GM20000 (cell line): ENCODE measurements at places on chromosomes 5 and 9.

DNA sequence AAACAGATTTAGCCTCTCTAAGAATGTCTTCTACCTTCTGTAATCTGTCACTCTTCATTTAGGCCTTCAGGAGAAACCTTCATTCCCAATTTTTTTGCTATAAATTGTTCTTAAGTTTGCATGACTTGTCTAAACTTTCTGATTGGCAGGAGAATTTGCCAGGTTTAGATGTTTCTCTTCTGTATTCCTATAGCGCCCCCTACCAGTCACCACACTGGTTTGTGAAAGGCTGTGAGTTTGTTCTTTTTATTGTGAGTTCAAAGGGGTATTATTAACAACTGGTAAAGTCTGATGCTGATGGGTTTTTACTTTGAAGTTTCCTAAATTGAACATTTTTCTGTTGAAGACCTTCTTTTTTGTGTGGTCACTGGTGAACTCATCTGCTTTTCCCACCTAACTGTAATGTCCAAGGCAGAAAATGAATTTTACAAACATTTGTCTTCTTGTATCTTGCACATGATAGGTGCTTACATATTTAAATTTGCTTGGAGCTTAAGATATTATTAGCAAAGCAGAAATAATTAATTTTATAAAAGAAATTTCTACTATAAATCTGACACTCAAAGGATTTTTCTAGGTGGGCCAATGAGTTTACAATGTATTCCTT is 18.4 kb upstream of the F2RL2 start:
- peak; percentile 49 for DNase-seq

GRCh38 chr9:96219026-96219899 is 82.7 kb downstream of the HSD17B3 start:
- peak; percentile 77 for DNase-seq

DNA sequence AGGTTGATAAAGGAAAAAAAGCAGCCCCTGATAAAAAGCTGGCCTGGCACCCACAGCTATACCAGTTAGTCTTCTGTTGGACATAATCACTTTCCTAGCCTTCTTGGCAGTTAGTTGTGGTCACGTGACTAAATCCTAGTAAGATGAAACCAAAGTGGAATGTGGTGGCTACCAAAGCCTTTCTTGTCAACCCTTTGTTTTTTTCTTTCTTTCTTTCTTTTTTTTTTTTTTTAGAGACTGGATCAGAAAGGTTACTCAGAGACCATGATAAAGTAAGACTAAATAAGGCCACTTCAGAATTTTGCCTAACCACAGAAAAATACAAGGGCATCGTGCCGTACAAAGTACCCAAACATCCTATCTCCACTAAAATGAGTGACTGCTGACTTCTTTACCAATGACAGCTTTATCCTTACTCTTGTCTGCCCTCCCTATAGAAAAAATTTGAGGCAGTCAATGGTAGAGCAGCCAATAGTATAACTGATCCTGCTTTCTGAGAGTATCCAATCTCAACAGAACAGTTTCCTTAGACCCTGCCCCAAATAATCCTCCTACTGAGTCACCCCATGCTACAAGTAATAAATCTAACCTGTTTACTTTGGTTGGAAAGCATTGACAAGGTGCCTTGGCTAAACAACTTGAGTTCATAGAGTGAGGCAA is 14.2 kb upstream of the KIF27 start:
- no peak for DNase-seq

GRCh38 chr5:177490311-177490991 is 7.0 kb downstream of the PDLIM7 start:
- no peak for DNase-seq

DNA sequence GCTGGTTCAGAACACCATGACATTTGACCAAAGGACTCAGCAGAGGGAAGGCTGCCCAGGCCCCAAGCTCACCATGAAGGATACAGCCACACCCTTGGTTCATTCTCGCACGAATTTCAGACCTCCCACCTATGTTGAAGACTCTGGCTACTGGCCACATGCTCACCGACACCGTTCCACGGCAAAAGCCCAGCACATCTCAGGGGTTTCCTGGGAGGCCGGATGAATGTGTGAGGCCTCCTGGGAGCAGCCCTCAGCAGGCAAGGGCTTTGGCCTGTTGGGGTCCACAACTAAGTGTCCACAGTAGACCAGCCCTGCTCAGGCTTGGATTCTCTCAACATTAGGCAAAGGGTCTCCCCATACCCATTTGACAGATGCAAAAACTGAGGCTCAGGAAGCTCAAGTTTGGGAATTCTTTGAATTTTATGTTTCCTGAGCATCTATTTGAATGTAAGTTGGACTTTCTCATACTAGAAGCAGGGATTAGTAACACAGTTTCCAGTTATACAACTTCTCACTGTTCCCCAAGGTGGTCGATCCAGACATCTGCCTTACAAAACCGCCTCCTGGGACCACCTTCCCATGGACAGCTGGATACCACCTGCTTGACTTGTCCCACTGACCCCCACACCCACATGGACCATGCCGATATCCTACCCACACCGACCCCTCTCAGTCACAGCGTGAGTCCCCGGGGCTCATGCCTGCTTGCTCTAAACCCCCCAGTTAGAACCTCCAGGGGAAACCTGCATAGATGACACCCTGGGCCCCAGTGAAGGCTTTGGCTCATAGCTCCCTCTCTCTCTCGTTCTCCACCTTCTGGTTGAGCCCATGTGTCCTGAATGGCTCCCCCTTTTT is 27.9 kb downstream of the CCT5 start:
- DNase-seq = no peak

GRCh38 chr5:143170977-143171376 is 232.5 kb downstream of the NR3C1 start:
- no peak for DNase-seq

DNA sequence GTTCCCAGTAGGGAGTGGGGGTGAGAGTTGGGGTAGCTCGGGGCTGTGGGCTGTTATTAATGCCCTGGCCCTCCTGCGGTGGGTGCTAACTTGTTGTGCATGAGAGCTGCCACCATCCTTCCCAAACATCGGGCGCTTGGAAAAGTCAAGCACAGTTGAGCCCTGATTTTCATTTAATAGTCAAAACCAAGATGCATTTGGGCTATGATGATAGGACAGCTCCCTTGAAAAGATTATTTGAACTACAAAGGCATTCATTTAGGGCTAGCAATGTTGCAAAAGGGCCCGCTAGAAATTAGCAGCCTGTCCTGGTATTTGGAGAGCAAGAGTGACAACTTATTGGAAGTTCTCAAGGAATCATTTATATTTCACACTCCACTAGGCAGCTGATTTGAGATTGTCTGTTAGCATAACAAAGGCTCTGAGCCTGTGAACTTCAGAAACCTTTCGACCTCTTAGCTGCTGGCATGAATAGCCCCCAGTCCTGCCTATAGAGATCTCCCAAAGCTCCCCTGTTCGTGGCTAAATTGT is 128.2 kb upstream of the TMEM161B start:
- no peak for DNase-seq

- DNase-seq = no peak
Observed at GRCh38 chr5:76399268-76399667, 3.8 kb upstream of the IQGAP2 start.
